CD4-positive, alpha-beta T cell (primary cell): ENCODE measurements at places on chromosomes 12 and 14.

DNA sequence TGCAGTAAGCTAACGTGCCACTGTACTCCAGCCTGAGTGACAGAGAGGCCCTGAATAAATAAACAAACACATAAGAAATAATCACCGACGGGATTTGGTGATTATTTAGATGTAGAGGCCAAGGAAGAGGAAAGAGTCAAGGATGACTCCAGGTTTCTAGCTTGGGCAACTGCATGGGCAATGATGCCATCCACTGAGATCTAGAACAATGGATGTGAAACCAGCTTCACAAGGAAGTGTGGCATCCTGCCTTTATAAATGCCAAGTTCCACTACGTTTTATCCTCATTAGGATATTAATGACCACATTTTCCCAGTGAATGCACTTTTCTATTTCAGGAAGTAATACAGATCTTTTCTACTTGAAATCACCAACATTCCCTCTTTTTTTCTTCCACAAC, 10.9 kb upstream of the PTGER2 start:
- DNase-seq = no peak

DNA sequence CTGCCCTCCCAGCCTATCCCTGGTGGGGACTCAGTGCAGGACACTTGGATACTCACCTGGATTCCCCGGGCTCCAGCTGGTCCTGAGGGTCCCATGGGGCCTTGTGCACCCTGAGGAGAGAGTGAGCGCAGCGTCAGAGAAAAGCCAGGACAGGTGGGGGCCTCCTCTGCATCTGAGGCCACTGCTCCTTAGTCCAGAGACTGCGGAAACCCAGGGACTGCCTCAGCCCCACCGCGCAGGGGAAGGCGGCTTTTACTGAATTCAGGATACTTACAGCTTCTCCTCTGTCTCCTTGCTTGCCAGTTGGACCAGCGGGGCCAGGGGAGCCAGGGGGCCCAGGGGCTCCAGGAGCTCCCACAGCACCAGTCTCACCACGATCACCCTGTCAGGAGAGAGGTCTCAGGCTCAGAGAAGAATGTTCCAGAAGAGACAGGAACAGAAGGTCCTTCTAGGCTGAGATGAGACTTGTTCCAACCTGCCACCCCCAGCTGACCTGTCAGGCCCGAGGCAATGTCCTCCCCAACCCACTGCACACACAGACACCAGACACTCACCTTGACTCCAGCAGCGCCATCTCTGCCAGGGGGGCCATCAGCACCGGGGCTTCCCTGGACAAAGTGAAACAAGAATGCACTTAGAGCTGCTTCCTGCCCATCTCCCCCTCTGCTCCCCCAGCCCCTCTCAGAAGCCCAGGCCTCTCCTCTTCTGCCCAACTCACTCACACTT, 13.8 kb downstream of the TMEM106C start:
- DNase-seq = no peak

GRCh38 chr14:31162910-31163649, 44.5 kb downstream of the HECTD1 start:
- no peak for DNase-seq

DNA sequence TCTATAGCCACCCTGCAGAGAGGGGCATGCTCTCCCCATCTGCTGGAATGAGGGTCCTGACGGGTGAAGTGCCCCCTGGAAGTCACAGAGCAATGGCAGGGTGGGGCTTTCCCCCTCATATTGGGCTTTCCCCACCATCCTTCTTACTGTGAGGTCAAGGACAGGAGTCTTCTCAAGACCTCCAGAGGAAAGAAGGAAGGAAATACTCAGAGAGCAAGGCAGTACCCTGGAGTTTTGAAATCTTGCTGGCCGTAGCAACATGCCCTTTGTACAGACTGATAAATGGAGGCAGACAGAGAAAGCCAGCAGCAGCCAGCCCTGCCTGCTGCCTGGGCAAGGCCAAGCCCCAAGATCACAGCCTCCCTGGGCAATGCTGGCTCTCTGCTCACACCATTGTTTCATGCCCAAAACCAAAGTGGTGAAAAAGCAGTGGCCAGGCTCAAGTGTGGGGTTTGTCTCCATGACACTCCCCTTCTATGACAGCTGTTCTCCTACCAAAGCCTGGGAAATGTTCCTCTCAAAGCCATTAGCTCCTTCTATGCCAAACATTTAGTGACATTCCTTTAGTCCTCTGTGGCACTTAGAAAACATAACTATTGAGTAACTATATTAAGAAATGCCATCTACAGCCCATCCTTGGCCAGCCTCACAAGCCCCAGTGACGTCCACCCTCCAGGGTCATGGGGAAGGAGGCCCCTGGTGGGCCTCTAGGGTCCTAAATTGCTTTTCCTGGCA, 13.2 kb upstream of the ITPK1 start:
- DNase-seq = no peak

- DNase-seq = no peak
Observed at GRCh38 chr14:38799671-38800070, 303.4 kb downstream of the SEC23A start.

DNA sequence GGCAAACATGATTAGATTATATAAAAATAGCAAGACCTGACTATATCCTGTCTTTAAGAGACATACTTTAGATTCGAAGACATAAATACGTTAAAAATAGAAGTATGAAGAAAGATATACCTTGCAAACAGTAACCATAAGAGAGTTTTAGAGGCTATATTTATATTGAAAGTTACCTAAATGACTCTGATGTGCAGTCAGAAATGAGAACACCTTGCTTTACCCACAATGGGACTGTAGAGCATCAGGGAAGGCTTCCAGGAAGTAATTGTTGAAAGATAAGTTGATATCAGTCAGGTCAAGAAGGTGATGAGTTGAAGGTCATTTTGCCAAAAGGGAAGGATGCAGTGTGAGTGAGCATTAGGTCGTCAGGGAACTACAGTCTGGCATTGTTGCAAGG, 110.2 kb downstream of the NEDD1 start:
- no peak for DNase-seq

DNA sequence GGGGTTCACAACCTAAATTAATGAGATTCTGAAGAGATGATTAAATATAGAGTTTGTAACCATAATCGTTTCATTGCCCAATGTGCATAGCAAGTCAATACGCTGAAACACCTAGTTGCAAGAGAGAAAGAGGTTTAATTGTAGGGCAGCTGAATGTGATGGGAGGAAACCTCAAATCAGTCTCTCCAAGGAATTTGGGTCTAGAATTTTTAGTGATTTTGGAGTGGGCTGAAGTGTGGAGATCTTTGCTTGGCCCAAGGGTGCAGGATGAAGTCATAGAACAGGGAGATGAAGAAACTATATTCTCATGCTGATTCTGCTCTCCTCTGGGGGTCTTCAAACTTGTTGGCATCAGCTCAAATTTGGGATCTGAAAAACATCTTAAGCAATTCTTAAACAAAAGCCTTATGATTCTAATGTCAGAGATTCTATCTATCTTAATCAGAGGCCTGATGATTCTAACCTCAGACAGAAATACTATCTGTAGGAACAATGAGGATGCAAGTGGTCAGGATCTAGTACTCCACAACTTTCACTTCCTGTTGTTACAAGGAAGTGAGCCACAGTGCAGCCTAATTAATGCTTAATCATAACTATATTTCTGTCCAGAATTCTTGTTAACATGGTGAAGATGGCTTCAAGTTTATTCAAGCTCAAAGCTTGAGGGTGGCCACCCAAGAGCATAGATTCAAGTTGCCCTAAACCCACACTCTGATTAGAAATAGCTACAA, 80.2 kb upstream of the FUT8 start:
- no peak for DNase-seq
